SK-N-DZ (cell line): ENCODE measurements at places on chromosomes 2 and 18.

DNA sequence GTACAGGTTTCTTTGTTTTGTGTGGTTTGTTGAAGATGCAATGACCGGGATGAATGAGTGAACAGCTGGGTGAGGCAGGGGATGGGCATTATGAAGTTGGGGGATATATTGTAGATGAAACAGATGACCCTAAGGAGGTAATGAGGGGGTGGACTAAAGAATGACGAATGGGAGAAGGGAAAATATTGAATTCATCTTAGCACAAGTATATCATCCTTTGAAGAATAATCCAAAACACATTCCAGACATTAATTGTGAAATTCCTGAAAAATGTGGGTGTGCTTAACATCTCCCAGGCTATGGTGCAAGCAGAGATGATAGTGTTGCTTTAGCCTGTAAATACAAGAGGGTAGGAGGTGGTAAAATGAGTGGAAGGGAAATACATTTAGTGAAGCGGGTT, 5.8 kb downstream of the CRIM1 start:
- DNase-seq, result no peak

GRCh38 chr18:74795751-74796150, 198.1 kb downstream of the ZNF407 start:
- DNase-seq, result no peak

- no peak for DNase-seq
These were observed 54.3 kb upstream of the LPIN2 start for GRCh38 chr18:3067165-3067661.

DNA sequence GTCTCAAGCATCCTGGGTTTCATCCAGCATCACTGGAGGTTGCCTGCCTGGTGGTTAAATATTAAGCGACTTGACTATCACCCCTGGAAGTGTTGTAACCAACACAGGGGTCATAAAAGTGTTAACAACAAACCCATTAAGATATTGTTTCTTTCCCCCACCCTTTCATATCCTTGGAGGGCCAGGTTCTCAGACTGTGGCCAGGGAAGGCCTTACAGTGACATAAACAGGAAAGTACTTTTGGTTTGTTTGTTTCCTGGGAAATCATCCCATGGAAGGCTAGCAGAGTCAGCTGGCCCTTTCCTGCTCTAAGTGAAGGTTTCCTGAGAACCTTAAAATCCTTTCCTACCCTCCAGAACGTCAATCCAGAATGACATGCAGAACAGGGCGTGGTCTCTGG, 160.9 kb downstream of the CLIP4 start:
- no peak for DNase-seq

- DNase-seq, result no peak
These were observed 247.3 kb upstream of the SP5 start for GRCh38 chr2:170467568-170468422.

DNA sequence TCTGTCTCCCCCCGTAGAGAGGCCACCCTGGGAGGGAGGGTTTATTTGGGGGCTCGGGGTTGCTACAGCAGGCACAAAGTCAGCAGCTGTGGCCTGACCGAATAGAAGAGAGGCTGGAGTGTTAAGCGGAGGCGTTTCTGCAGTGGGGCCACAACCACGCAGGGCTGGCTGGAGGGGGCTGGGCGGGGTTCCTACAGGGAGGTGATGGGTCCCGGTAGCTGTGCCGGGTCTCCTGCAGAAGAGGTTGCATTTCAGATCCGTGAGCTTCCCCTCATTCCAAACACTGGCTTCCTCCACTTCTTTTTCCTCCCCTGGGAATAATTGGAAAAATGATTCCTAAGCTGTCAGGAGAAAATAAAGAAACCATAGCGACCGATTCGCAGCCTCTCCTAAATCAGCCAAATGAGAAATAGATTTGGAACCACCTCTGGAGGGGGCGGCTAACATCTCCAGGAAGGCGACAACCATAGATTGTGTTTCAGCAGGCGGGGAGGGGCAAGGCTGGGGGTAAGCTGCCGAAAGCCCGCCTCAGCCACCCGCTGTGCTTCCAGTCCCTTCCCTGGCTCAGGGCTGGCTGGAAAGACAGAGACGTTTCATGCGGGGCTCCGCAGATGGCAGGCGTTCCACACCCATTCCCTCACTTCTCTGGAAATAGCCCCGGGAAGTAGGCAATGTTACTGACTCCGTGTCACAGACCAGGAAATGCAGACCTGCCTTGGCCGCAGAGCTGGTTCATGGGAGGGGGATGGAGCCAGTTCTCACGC, 85.6 kb upstream of the TAF1B start:
- DNase-seq, result no peak

DNA sequence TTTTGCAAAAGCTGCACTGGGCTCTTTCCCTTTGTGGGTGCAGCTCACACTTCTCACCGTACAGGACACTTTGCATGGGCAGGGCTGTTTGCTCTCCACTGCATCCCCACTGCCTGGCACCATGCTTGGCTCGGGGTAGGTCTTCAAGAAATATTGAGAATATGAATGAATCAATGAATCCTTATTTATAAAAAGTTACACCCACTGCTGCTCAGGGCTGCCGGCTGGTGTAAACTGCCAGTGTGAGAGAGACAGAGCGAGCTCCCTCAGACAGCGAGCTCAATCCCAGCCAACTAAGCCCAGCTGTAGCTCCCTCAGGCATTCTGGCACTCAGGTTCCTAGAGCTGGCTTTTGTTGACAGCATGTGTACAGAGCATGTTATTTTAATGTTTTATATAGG, 3.4 kb downstream of the TMEM185B start:
- DNase-seq, result no peak

GRCh38 chr2:222160944-222161343, 137.9 kb downstream of the PAX3 start:
- DNase-seq, result no peak

DNA sequence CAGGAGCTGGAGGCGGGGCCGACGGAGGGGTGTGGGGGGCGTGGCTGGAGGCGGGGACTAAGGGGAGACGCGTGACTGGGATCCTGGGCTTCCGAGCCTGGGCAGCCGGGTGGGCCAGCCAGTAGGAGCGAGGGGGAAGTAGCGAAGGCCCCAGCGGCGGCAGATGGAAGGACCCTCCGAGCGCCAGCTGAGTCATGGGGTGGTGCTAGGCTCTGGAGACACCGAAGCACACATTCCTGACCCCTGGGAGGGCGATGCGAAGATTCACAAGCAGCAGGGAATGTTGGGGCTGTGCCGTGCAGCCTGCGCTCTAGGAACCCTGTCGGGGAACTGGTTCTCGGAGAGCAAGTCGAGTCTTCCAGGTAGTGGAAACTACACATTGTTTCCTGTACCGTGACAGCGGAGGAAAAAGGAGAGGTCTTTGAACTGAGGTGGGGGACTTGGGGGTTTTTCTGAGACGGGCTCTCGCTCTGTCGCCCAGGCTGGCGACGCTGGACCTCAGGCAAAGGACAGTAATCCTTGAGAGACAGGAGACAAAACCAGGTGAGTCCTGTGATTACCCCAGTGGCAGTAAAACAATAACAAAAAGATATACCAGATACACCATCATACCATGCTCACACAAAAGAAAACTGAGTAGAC, 650 bp upstream of the AFG3L2 start:
- no peak for DNase-seq

DNA sequence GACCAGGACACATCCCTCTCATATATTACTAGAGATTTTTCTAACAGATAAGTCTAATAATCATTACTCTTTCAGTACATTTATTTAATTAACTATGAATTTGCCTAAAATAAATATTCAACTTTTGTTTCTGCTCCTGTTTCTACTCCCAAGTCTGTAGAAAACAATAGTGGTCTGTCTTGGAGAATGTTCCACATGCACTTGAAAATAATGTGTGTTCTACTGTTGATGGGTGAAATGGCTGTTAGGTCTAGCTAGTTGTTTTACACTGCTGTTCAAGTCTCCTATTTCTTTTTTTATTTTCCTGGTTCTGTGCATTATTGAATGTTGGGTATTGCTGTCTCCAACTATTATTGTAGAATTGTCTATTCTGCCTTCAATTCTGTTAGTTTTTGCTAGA, 47.2 kb downstream of the SPOPL start:
- DNase-seq, result no peak

- no peak for DNase-seq
These were observed 13.8 kb upstream of the RAPH1 start for GRCh38 chr2:203548887-203549286.

DNA sequence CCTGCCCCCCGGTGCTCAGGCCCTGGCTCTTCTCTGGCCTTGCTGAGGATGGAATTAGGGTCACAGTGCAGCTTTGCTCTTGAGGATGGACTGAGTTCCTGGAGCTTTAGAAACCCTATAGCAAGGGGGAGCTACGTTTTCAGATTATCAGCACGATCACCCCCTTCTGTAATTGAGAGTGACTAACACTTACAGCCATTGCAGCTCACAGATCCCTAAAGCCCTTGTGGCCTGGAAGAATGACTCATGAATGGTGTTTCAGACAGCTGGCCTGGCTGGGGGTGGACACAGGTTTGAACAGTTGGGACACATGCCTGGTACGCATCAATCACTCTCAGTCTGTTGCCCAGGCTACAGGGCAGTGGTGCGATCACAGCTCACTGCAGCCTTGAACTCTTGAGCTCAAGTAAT, 79.7 kb upstream of the IGFBP5 start:
- peak; percentile 60 for DNase-seq

GRCh38 chr2:55416786-55417568, 2.7 kb downstream of the CCDC88A start:
- no peak for DNase-seq

DNA sequence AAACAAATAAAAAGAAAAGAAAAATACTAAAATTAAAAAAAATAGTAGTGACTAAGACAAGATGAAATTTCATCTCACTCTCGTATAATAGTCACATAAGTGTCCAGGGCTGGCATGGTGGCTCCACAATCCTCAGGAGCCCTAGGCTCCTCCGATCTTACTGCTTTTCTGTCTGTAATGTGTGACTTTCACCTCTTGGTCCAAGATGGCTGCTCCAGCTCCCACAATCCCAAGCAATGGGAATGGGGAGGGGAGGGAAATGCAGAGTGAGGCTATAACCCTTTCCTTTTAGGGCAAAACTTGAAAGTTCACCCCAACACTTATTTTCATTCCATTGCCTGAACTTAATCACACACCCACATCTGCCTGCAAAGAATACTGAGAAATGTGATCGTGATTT, 90.4 kb downstream of the MOGAT1 start:
- DNase-seq, result no peak

DNA sequence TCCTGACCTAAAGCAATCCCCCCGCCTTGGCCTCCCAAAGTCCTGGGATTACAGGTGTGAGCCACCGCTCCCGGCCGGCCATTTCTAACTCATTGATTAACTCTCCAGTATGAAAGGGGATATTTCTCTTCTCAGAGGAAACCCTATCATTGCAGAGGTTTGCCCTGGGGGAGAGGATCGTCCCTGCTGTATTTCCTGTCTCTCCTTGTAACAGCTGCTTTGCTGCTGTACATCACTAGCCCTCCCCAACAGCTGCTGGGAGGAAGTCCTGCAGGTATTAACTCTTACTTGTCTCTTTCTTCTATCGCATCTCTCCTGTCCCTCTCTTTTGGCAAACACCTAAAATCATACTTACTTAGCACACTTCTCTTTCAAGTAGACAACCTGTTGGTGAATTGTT, 219.0 kb upstream of the DSEL start:
- DNase-seq, result no peak

- DNase-seq, result no peak
These were observed 1.3 kb downstream of the SALL3 start for GRCh38 chr18:78980777-78981380.

GRCh38 chr2:127577503-127577902, 42.0 kb downstream of the MYO7B start:
- no peak for DNase-seq

GRCh38 chr2:164897469-164898260, 56.0 kb upstream of the COBLL1 start:
- no peak for DNase-seq

GRCh38 chr2:221495731-221496130, 76.4 kb downstream of the EPHA4 start:
- DNase-seq, result no peak

- no peak for DNase-seq
These were observed 940.2 kb upstream of the ZEB2 start for GRCh38 chr2:145460112-145460511.

GRCh38 chr18:74856928-74857327, 259.3 kb downstream of the ZNF407 start:
- peak; percentile 56 for DNase-seq

DNA sequence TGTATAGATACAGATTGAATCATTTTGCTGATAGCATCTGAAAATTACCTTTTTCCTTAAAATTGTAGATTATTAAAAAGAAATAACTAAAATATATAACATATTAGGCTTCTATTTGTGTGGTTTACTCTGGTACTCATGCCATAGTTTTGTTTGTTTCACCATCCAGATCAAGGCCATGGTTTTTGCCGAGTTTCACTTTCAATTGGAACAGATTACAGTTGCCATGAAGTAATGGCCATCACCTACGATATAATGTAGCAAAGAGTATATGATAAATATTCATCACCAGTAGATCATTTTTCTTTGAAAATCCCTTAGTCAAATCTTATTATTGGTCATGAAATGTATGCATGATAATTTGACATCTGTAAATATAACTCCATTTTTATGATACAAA, 11.9 kb upstream of the DNAH7 start:
- DNase-seq, result no peak

GRCh38 chr18:59461171-59461570, 102.1 kb upstream of the LMAN1 start:
- no peak for DNase-seq

- DNase-seq, result no peak
These were observed 8.6 kb downstream of the ALPI start for GRCh38 chr2:232464544-232464885.

DNA sequence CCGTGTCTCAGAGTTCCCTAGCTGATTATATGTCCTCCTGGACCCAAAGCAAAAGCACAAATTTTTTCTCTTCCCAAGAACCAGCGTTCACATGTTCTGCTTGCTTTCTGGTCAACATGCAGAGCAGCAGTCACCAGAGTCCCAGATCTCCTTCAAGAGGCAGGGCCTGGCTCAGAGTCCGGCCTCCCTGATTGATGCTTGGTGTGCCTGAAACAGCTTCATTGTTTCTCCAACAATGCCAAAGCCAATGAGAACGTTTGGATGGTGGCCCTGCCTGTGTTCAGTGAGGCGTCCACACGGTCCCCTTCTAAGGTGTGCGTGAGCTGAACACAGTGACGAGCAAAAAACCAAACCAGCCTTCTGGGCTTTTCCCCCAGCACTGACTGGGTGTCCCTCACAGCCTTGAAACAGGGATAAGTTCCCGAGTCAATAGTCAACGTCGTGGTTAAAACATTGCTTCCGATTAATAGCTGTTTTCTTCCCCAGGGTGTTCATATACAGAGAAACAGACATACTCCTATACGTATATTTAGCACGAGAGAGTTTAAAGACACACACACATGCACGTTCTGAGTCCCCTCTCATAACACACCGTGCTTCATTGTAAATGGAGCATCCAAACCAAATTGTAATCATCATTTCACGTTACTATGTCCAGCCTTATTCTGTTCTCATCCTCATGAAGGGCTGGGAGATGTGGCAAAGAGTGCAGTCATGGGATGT, 19.3 kb upstream of the POU3F3 start:
- DNase-seq, result no peak
